H54 (cell line): ENCODE measurements at places on chromosomes 6 and 20.

GRCh38 chr6:14467591-14467990, 350.0 kb downstream of the CD83 start:
- DNase-seq, result no peak

DNA sequence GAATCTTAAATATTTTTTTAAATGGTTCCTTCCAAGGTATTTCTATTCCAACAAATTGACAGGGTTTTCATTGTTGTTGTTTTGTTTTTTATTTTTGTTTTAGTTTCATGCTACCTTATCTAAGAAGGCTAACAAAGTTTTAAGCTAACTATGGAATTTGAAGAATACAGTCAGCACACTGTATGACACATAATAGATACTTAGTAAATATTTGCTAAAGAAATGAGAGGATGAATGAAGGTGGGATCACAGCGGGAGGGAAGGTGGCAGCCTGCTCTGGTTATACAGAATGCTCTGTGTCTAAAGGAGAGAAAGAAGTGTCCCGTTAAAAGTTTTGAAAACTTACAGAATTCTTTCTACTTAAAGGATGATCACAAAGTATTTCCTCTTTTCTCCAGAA, 43.7 kb upstream of the DST start:
- no peak for DNase-seq

GRCh38 chr6:32982084-32982701, 13.8 kb downstream of the BRD2 start:
- DNase-seq, result no peak

- DNase-seq, result no peak
Measured at GRCh38 chr6:19169366-19169765, 667.8 kb upstream of the ID4 start.

DNA sequence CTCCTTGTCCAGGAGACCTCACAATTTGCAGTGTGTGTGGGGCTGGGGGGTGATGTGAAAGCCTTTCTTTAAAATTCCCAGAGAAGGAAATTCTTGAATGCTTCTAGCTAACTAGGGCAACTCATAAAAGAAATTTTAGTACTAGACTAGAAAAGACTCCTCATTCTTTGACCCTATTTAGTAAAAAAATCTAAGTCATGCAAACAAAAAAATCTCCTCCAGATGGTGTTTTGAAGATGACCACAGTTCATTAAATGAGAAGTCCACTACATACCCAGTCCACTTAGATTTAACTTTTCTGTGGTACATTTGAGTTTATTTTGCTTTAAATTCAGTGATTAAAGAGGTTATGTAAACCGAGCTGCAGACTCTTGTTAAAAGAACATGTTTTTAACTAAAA, 67.5 kb downstream of the NDUFAF5 start:
- DNase-seq, result no peak

DNA sequence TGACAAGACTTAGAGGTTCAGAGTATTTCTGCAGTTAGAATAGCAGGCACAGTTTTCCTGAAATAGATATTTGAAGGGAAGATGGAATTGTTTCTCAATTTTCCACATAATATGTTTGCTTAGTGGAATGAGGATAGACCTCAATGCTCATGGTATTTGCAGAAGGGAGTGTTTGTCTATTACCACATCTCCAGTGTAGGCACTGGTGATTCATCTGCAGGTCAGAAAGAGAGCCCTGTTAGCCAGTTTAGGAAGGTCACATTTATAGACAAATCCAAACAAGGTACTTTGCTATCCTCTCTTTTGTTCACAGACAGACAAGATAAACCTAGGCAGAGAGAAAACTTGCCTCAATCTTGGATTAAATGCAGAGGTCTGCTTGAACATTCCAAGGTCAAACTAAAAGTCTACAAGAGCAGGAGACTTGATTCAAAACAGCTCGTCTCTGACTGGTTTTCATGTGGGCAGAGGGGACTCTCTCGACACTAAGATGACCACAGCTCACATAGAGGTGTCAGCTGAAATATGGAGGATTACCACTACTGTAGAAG, 22.8 kb downstream of the ISM1 start:
- no peak for DNase-seq

DNA sequence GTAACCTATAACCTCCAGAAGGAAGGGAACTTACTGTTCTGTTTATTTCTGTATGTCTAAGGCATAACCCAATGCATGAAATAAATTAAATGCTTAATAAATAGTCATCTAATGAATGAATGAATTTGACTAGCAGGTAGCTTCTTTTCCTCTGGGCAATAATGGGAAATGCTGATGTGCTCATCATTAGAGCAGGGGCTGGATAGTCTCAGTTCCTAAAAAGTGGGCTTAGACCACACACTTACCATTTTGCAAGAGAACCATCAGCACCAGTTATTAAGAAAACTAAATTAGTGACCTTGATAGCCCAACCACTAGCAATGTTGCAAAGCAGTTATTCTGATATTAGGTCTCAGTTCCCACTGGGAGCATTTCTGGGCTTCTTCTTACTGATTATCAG, 449.7 kb downstream of the CDC5L start:
- no peak for DNase-seq

DNA sequence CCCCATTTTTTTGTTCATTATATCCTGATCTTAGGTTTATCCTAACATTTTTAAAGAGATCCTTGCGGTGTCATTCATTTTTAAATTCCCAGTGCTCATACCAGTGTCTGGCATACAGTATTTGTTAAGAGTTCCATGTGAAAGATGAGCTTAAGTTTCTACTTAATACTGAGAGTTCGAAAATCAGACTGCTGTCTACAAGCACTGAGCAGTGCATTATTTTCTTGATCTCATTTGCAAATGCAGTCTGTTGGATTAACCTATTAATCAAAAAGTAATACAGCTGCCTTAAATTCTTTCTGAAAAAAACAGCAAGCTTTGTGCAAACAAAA, 663 bp downstream of the COQ3 start:
- no peak for DNase-seq

DNA sequence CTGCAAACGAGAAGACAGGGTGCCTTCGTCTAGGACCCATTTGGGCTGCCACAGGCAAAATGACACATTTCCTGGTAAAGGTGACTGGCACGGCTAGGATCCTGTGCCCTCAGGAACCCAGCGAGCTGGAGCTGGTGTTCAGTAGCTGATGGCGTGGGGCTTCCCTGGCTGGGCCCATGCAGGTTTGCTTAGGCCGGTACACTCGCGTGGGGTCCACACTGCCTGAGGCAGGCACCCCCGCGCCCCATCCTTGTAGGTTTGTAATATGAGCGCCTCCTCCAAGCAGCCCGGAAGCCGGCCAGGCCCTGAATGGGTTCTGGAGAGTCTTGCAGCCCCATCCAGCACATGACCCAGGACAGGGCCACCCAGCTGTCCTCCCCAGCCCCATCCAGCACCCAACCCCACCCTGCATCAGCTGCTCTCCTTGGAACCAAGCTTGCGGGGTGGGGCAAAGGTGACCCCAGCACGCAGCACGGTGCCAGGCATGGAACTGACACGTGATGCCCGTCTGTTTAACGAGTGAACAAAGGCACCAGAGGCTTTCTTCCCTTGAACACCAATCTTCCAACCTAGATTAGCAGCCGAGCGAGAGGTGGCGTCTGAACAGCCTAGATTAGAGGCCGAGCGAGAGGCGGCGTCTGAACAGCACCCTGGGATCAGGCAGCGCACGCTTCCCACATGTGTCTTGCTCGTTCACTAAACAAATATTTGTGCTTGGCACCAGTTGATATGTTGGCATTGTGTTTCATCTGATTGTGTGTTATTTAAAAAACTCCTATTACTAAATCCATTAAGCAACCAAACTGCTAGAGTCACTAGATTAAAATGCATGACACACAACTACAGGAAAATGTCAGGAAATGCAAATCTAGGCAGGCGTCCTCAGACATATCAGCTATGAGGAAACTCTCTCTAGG, 112.1 kb downstream of the DLL1 start:
- DNase-seq, result no peak

- DNase-seq, result no peak
Measured at GRCh38 chr20:642398-643174, 10.4 kb downstream of the SRXN1 start.

DNA sequence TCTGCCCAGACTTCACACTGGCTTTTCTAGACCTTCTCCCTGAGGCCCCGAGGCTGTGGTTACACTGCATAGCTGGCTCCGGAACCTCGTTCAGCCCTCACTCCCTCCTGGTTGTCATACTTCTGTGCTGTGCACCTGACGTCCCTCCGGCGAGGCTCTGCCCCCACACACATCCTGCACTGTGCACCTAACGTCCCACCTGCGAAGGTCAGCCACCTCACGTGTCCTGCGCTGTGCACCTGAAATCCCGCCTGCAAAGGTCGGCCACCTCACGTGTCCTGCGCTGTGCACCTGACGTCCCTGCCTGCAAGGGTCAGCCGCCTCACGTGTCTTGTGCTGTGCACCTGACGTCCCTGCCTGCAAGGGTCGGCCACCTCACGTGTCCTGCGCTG, 111.0 kb upstream of the FRMD1 start:
- no peak for DNase-seq

GRCh38 chr6:51339728-51340127, 521.1 kb downstream of the TFAP2B start:
- DNase-seq, result no peak

DNA sequence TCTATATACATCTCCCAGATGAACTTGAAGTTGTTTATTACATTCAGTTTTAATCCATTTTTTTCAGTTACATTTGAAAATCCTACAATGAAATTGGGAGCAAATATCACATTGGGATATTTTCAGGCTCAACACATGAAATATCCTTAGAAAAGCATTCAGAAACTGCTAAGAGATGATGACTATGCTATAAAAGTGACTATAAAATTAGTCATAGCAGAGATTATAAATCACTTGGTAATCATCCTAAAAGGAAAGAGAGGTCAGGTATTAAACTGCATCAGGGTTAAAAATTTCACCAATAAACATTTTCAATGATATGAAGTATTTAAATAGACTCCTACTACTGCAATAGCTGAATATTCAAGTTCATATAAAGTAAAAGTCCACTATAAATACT, 987.7 kb downstream of the GRIK2 start:
- DNase-seq, result no peak

DNA sequence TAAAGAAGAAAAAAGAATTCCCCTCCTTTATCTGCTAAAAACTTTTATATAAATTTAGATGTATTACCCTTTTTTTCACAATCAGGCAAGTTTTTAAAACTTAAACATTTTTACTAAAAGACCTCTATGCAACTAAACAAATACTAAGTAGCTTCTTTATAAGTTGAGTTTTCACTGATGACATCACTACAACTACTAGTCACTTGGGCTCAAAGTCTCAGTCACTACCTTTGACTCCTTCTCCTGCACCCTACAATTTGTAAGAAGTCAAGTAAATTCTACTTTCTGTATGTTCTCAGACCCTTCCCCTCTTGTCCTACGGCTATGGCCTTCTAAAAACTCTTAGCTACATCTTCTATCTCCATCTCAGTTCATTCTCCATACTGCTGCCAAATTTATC, 11.2 kb downstream of the SUPT3H start:
- no peak for DNase-seq

DNA sequence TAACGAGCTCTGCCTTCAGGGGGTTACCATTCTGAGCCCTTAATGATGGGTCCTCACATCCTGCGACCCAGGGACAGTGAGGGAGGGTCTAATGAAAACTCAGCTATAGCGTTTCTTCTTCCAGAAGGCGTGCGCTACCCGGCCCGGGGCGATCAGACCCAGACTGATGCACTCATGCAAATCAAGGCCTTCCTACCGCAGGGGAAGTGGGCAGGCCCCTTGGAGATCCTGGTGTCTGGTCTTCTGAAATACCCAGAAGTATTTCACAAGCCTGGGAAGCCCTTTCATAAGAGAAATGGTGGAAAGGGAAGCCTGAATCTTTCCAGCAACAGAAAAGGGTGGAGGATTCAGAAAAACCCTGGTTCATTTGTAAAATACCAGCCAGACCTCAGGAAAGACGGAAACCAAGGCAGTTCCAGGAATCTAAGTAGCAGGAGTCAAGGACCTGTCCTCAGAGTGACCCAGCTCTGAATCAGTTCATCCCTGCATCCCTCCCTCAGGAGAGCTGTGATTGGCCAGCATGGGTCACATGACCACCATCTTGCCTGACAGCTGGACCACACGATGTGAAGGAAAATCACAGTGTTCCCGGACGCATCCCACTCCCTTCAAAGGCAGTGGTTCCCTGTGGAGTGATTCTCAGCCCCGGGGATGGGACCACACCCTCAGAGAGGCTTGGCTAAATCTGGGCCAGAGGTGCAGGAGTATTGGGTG, 12.7 kb downstream of the BFSP1 start:
- peak; percentile 40 for DNase-seq

DNA sequence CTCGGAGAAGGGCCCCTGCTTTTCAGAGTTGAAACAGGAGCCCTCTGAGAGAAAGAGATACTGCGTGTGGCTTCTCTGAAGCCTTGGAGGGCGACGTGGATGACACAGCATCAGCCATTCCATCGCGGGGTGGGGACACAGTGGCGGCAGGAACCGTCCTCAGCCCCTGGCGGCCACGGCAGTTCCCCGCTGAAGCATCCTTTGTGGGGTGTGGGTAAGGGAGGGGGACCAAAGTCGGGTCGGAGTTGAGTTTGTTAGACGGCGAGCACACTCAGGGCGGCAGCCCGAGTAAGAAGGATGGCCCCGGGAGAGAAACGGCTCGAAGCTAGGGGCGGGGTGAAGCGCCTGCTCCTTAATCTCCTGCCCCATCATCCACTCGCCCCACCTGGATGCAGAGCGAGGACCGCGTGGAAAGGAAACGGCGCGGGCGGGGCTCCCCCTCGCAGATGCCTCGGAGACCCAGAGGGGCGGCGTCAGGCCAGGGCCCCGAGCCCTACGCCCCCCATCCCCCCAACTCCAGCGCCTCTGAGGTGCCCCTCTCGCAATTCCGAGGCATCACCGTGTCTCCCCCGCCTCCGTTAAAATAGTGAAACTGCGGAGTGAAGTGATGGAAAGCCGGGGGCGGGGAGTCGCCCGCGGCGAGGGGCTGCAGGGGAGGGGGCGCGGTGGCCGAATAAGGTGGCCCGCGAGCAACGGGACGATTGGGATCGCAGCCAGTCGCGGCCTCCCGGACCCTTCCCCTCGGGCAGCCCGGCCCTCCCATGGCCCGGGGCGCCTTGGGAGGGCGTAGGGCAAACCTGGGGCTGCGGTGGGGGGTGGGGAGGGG, 796 bp upstream of the RREB1 start:
- no peak for DNase-seq
